ENCODE measurements at places on chromosomes 4 and X.
A peak's percentile ranks its signal among the peaks of the same experiment; 100 is the strongest.

- DNase-seq: no peak
These were observed 70.5 kb downstream of the SLC9A6 start for GRCh38 chrX:136055651-136056221.

DNA sequence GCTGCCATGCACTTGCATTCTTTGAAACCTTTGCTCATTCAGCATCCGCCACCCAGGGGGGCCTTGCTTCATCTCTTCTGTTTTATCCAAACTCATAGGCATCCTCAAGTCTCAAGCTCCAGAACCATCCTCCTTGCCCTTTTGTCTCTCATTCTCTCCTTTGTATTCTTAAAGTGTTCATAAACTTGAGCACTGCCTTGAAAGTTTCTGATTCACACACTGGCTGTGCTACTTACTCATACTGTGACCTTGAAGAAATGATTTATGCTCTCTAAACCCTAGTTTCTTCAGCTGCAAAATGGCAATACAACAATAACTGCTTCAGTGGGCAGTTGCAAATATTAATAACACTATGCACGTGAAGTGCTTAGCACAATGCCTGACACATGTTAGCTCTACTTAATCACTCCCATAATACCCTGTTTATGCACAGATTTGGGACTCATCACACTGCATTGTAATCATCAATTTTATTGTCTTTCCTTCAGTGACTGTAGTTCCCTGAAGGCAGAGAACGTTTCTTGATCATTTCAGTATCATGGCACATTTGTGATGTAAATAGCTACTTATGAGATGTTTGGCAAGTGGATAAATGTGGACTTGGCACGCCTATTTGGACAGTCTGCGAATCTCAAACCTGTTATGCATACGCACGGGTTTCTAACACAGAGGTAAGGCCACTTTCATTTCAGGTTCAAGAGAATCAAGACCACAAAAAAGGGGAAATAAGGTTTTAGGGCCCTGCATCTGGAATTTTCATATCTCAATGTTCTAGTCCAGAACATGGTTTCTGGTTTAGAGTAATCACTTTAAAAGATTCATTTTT is 291.0 kb downstream of the LDB2 start:
- no peak for DNase-seq

DNA sequence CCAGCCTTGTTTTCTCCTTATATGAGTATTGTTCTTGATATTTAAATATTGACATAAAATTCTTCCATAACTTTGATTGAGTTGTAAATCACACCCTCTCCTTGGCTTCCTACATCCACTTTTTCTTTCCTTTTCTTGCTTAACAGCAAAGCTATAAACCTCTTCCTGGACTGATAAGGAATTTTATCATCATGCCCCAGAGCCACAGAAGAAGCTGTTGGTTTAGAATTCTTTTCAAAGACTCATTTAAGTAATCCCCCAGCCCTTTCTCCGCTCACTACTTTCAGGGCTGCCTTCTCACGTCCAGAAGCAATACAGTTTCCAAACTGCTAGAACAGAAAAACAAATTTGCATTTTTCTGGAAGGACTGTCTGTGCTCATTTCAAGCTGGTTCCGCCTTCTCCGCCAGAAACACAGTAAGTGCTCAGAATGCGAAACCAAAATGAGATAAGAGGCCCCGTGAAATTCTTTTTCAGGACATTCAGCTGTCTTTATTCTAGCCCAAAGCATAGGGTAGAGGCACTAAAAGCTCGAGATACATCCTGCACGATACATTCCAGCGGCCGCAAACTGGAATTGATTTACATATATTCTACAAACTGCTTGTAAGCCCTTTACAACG is 849 bp downstream of the MID1 start:
- no peak for DNase-seq

GRCh38 chrX:118271775-118272174 is 74.1 kb upstream of the WDR44 start:
- DNase-seq: no peak

DNA sequence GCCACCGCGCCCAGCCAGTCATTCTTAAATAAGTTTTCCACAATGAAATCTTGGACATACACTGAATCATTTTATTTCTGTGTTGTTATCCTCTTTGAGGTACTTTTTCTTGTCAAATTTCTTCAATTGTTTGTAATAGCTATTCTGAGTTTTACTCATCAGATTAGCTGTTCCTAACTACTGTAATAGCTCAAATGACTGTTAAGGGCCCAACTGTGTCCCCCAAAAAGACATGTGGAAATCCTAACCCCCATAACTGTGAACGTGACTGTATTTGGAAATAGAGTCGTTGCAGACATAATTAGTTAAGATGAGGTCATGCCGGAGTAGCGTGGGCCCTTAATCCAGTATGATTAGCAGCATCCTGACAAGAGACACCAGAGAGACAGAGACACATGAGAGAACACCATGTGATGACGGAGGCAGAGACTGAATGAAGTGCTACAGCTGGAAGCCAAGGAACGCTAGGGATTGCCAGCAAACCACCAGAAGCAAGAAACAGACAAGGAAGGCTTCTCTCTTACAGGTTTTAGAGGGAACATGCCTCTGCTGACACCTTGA is 22.9 kb downstream of the ACOT9 start:
- no peak for DNase-seq

- DNase-seq: peak; percentile 36
These were observed 19.5 kb downstream of the CNGA2 start for GRCh38 chrX:151754047-151754429.

- no peak for DNase-seq
These were observed 2.9 kb downstream of the IDH3G start for GRCh38 chrX:153791104-153791852.

Measured in H9 (cell line).